H4 (cell line): ENCODE measurements at places on chromosomes 1 and 21.
A peak's percentile ranks its signal among the peaks of the same experiment; 100 is the strongest.

DNA sequence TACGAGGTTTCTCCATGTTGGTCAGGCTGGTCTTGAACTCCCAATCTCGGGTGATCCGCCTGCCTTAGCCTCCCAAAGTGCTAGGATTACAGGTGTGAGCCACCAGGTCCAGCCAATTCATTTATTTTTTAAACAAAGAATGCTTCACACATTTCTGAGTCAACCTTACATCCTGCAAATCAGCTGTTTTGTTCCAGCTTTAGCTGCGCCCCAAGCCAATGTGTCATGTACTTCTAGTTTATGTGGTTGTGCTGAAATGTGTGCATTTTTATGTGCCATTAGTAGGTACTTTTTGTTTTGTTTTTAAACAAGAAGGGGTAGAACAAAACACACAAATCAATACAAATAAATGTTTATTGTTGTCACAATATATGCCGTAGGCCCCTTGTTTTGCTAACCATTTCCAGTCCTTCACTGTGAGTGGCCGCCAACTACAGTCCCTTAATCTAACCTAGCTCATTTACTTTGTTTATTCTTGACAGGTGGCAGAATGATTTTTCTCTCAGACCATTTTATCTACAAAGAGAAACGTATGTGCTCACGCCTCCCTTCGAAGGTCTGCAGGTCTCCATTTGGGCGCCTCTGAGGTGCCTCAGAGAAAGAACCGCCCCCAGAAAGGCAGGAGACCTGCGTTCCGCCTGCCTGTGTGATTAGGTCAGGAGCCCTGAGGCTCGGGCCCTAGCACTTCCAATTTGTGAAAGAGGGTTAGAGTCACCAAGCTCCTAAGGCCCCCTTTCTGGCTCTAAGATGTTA, 2.8 kb upstream of the CASQ2 start:
- no peak for DNase-seq

DNA sequence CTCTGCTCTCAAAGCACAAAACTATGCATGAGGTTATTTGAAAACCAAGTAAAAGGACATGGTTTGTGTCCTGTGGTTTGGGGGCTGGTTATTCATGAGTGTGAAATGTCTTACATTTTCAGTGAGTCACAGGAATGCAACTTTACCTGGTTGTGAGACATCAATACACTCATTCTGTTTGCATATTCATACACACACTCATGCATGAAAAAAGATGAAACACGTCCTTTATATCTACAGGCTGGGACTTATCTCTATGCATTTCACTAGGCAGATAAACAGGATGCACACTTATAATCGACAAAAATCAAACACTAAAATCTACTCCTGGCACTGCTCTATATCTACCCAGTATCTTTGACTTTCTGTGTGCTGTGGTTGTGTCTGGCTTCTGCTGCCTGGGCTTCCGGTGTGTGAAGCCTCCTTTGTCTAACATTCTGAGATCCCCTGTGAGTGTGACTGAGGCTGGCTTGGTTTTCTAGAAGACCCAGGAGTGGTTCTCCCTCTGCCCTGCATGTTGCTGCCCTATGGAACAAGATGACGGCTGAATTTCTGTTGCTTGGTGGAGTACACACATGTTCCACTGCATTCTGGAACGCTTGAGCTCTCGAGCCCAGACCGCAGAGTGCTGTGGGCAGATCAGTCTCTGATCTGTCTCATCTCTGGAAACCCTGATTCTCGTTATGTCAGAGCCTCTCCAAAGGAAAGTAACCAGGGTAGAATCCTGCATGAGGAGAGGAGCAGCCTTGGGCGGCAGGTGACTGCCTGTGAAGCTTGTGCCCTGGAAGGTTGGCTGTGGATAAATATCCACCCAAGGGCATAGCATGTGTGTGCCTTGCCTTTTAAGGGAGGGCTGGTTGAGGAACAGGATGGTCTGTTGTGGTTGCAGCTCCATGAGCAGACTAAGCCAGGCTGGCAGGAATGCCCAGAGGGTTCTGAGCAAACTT, 19.7 kb upstream of the FASLG start:
- peak; percentile 58 for DNase-seq

DNA sequence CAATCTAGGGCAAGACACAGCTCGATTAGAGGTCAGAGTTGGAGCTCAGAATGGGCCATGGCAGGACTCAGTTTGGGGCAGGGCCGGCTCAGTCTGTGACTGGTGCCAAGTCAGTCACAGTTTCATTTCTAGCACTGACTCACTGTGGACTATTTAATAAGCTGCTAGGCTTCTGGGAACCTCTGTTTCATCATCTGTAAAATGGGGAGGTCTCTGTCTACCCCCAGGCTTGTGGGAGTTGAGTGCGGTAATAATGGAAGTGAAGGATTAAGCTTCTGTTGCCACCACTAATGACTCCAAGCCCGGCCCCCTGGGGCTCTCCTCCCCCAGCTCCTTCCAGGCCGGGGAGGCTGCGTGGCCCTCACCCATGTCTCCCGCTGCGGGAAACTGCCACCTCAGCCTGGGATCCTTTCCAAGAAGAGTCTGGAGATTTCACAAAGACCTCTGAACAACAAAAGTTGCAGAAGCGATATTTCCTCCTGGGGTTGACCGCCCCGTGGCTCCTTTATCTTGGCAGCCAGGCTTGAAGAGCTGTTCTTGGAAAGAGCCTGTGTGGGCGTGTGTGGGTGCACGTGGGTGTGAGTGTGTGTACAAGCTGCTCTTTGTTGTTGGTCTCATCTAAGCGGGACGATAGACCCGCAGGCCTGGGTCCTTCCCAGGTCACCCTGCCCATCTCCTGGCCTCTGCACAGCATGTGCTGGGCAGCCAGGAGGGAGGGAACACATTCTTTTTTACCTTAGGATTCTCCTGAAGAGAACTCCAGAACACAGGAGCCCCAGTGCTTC, 29.1 kb downstream of the KNCN start:
- peak; percentile 95 for DNase-seq

DNA sequence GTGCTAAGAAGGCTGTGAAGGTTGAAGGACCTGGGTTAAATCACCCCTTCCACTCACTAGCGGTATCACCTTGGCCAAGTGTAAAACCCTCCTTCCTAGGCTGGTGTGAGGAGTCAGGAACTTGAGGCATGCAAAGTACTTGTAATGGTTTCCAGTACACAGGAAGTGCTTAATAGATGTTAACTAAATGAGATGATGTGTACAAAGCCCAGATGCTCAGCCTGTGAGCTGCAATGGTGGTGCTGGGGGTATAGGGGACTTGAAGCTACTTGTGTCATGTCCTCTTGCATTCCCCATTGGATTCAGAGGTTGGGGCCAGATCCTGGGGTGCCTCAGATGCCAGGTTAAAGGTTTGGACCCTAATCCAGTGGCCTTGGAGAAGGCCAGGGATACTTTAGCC, 75.5 kb downstream of the EPHB2 start:
- DNase-seq: no peak

DNA sequence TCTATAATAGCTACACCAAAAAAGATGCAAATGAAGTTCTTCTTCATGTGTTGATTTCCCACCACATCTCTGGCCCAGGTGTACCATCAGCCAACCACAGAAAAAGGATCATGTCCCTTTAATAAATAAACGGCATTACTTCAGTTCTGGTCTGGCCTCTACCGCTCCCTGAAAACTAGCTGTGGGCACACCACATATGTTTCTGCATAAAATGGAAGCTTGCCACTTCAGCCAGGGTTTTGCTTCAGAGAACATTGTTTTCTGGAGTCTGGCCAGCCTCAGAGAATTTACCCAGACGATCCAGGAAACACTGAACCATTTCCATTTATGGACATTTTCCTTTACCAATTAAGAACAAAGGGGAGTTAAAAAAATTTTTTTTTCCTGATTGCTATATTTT, 5.8 kb upstream of the LAMC2 start:
- DNase-seq: peak; percentile 88

- peak; percentile 31 for DNase-seq
Observed at GRCh38 chr1:9239622-9240401, 5.2 kb downstream of the H6PD start.

DNA sequence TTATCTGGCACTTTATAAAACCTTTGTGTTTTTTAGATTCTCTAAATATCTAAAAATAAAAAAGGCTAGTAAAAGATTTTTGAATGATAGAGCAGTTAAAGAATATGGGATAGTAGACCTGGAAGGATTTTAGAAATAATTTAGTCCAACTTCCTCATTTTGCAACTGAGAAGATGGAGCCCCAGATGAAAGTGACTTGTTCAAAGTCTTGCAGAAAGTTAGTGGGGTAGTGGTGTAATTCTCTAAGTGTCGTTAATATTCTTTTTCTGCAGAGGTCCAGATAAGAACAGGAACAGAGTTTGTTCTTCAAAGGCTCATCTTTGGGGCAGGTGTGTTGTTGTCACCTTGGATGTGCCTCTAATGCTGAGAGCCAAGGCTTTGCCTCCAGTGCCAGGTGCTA, 159.5 kb downstream of the DISC1 start:
- DNase-seq: no peak

- DNase-seq: no peak
Observed at GRCh38 chr1:109654519-109654918, 1.4 kb upstream of the GSTM4 start.

DNA sequence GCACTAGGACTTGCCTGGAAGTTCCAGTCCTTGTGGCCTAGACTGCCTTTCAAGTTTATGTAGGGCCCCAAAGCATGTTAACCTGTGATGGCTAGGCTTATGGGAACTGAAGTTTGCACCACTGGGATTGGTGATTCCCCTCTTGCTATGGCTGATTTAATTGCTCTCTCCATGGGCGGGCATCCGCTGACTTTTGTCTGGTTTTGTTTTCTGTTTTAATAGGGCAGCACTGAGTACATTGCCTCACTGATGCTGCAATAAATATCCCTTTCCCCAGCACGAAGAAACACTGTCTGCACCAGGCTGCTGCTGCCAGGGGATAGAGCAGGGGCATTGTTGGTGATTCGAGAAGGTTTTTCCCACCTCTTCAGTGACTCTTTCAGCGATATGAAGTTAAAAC, 73.3 kb upstream of the PDE4B start:
- no peak for DNase-seq

DNA sequence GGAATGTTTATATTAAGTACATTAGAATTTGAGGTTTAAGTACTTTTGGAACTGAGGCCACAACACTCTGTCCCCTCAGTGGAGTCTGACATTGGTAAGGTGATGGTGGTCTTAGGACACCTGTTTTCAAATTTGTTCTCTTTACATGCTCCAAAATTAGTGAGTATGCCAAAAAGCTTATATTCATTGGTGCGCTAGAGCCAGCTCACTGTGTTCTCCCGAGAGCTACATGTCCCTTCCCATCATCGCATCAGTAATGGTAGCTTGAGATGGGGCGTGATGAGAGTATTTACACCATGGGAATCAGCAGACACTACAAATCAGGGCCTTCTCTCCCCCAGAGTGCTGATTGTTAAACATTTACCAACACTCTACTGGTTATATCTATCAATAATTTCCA, 19.5 kb downstream of the ETS2 start:
- DNase-seq: no peak

GRCh38 chr1:152084853-152085252, 4.0 kb downstream of the TCHHL1 start:
- DNase-seq: no peak

GRCh38 chr1:107673006-107673405, 292.0 kb downstream of the VAV3 start:
- DNase-seq: no peak

GRCh38 chr21:16535102-16535422, 805.3 kb downstream of the USP25 start:
- peak; percentile 87 for DNase-seq

GRCh38 chr21:34219334-34220060, 144.3 kb upstream of the KCNE2 start:
- DNase-seq: no peak

DNA sequence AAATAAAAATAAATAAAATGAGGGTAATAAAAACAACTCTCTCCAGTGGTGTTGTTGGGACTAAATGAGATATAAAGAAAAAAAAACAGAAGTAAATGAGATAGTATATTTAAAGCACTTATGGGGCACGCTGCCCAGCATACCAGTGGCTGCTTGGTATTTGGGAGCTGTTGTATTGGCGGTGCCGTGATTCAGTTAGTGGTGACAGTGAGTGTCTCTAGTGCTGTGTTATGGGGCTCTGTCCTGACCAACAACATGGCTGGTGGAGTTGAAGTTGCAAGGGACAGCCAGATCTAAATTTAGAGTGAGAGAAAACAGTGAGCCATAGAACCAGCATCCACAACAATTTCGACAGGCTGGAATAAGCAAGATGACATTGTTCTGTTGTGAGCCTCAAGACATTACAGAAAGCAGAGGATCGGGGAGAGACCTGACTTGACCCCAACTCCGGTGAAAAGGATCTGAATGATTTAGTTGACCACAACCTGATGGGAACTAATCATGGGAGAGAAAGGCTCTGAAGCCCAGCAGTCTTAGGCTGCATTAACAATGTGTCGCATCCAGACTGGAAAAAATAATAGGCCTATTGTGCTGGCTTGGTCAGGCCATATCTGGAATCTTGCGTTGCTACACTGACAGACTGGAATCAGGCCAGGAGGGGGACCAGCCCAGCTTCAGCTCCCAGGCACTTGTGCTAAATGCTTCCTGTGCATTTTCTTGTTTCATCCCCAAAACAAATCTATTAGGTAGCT, 2.4 kb upstream of the MFSD2A start:
- no peak for DNase-seq

GRCh38 chr1:237570530-237570929, 320.2 kb downstream of the ZP4 start:
- DNase-seq: no peak

DNA sequence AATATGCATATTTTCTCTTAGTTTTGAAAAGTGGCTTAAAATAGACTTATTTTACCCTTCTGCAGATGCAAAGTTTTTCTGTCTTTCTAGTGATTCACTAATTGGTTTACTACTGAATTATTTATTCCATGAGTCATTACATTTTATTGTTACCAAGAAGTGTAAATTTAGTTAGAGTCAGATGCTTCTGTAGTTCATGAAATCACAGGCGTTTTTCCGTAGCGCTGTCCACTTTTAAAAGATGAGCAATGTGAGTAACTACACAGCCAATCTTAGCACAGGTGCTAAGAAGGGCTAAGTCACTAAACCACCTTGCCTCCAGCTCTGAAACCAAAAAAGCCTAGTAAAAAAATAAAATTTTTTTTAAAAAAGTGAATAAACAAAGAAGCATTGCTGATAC, 24.7 kb downstream of the RGS13 start:
- DNase-seq: no peak

DNA sequence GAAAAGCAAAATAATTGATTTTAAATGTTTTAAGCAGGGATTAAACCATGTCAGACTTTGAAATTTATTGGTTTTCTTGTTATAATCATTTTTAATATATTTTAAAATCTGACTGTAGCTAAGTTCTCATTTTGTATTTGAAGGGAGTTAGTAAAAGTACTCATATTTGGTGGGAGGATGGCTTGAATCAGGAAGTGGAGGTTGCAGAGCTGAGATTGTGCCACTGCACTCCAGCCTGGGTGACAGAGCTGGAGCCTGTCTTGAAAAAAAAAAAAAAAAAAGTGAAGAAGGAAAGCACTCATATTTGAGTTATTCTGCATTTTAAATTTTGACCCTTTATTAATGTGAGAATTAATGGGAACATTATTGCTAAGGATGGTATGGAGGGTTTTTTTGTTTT, 106.0 kb downstream of the RABGAP1L start:
- no peak for DNase-seq

DNA sequence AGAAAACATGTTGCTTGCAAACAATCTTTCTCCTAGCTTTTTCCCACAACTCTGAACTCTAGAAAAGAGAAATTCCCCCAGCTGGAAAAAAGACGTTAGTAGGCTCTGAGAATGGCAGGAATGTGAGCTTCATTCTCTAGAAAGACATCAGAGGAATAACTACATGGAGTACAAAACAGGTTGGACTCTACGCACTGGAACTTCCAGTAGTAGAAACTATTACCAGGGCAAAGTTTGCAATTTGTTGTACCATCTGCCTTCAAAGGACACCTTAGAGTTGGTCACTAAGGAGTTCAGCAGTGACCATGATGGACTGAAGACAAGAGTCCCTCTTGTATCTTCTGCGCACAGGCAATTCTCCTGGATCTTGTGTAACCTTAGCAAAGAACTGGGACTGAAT, 60.9 kb downstream of the SLC35D1 start:
- no peak for DNase-seq
